Endothelial cell of umbilical vein (primary cell): ENCODE measurements at places on chromosomes 13 and 19. TPM values are rescaled to one million over a fixed set of nuclear protein-coding genes. Genes with fewer than 3 reads are reported as not detected.
A peak's percentile ranks its signal among the peaks of the same experiment; 100 is the strongest.

DNA sequence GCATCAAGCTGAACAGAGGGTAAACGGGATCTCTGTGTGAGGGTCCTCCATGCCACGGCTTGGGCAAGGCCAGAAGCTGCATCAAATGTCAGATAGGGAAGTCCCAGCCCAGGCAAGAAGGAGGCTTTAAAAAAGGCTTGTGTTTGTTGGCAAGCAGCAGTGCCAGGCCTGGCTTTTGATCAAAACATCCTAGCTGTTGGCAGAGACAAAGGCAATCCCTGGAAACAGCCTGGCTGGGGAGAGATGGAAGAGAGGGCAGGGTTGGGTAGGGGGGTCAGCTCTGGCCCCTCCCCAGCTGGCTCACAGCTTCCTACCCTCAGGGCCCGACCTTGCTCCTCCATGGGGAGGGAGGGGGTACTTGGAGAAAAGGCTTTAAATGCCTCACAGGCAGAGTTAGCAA, 61.8 kb upstream of the KCTD15 start:
- no peak overlapping the region for H3K4me3 ChIP-seq
- H3K27me3 ChIP-seq = no peaks in the 10 kb centered on the region
- no peak overlapping the region for H3K27ac ChIP-seq

DNA sequence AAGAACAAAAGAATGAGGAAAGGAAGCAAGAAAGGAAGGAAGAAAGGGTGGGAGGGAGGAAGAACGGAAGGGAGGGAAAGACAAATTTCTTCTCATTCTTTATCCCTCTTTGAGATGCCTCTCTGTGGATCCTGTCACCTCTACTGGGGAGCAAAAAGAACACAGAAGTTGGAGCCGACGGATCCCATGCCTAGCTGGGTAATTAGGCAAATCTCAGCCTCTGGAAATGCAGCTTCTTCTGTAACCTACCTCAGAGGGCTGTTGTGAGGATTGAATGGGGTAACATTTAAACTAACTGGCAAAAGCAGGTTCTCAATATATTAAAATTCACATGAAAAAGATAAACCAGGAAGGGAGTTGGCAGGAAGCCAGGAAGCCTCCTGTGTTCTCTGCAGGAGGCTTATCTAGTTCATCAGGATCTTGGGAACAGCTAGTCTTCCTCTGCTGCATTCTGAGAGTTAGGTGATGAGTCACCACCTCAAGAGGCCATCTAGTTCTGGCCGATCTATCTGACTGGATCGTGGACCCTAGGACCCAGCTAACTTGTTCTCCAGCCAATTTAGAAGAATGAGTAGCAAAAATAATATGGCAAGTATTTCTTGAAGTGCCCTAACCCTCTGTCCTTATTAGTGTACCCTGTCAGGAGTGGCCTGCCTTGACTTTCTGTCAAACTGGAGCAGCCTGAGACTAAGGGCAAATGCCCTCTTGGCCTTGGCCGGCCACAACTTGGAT, 15.2 kb upstream of the CPB2 start:
- no peak overlapping the region for H3K4me3 ChIP-seq
- peak; percentile 73 for DNase-seq
- H3K27ac ChIP-seq = peak overlapping the region; percentile 6
- no peaks in the 10 kb centered on the region for H3K36me3 ChIP-seq
- peaks cover 26% of the 10 kb centered on the region for H3K4me1 ChIP-seq

GRCh38 chr13:95533545-95534160, 18.9 kb upstream of the CLDN10 start:
- H3K36me3 ChIP-seq = no peaks in the 10 kb centered on the region
- no peak overlapping the region for H3K4me3 ChIP-seq
- no peaks in the 10 kb centered on the region for H3K27me3 ChIP-seq
- no peak overlapping the region for H3K27ac ChIP-seq
- DNase-seq = peak; percentile 57

GRCh38 chr13:36673838-36674326, at the start of gene SERTM1:
Gene SERTM1, plus strand, starts transcription at chr13:36674020. Its CDS starts 21,059 bp downstream, at chr13:36695079.
- peaks cover 8% of the 10 kb centered on the region for H3K4me1 ChIP-seq
- peaks cover 52% of the 10 kb centered on the region for H3K27me3 ChIP-seq
- peak; percentile 16 for DNase-seq
- no peaks in the 10 kb centered on the region for H3K36me3 ChIP-seq
- no peak within 1 kb of the TSS for H3K27ac ChIP-seq

DNA sequence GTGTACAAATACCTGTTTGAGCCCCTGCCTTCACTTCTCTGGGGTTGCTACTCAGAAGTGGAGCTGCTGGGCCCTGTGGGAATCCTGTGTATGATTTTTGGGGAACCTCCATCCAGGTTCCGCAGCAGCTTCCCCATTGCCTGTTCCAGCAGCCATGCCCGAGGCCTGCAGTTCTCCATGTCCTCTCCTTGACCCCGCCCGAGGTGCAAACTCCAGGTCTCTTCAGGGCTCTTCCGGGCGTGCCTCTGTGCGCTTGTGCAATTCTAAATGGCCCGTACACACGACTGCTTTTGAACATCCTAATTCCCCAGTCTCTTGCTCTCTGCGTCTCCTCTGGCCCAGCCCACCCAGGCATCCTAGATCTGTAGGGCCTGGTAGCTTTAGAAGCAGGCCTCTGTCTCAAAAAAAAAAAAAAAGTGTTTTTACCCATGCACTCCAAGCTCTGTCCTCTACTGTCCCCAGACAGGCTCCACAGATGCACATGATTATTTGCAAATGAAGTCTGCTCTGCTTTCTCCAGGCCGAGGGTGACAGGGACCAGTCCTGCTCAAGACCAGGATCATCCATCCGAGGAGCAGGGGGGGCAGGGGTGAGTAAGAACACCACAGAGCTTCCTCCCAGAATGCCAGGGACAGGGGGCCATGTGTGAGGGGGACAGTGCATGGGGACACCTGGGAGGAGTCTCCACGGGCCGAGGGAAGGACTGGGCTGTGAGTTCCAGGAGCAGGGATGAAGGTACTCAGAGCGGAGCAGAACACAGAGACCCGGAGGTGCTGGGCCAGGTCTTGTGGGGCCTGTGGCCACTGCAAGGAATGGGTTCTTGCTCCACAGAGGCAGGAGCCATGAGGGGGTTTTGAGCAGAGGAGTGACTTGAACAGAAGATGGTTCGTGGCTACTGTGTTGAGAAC, 51.7 kb downstream of the SLC7A9 start:
- H3K4me1 ChIP-seq = no peaks in the 10 kb centered on the region
- no peak overlapping the region for H3K27ac ChIP-seq
- no peak overlapping the region for H3K4me3 ChIP-seq
- no peaks in the 10 kb centered on the region for H3K36me3 ChIP-seq
- H3K27me3 ChIP-seq = no peaks in the 10 kb centered on the region

- H3K27me3 ChIP-seq = no peaks in the 10 kb centered on the region
- DNase-seq = no peak
- H3K36me3 ChIP-seq = no peaks in the 10 kb centered on the region
- no peaks in the 10 kb centered on the region for H3K4me1 ChIP-seq
- H3K27ac ChIP-seq = no peak overlapping the region
Measured at GRCh38 chr13:59658027-59658737, 505.5 kb downstream of the DIAPH3 start.

GRCh38 chr19:29302002-29302928, 89.3 kb upstream of the UQCRFS1 start:
- DNase-seq = no peak
- H3K36me3 ChIP-seq = no peaks in the 10 kb centered on the region
- H3K27ac ChIP-seq = no peak overlapping the region
- H3K4me3 ChIP-seq = no peak overlapping the region
- no peaks in the 10 kb centered on the region for H3K4me1 ChIP-seq

GRCh38 chr13:35630551-35631275, 154.2 kb upstream of the MAB21L1 start:
- peak; percentile 13 for DNase-seq
- no peak overlapping the region for H3K27ac ChIP-seq
- H3K4me1 ChIP-seq = peaks cover 11% of the 10 kb centered on the region
- H3K4me3 ChIP-seq = no peak overlapping the region
- H3K36me3 ChIP-seq = no peaks in the 10 kb centered on the region

DNA sequence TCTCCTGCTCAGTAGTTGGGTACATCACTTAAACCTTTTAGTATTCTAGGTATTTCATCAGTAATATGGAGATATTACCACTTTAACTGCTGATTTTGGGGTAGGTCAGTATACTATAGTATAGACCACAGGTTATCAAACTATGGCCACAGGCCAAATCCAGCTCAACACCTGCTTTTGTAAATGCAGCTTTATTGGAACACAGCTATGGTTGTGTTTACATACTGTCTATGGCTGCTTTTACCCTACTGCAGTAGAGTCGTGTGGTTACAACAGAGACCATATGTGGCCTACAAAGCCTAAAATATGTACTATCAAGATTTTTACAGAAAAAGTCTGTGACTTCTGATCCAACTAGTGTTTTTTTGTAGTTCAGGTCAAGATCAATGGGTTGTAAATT, 10.3 kb downstream of the COG6 start:
- no peaks in the 10 kb centered on the region for H3K27me3 ChIP-seq
- H3K4me1 ChIP-seq = no peaks in the 10 kb centered on the region
- no peak overlapping the region for H3K27ac ChIP-seq
- no peaks in the 10 kb centered on the region for H3K36me3 ChIP-seq

DNA sequence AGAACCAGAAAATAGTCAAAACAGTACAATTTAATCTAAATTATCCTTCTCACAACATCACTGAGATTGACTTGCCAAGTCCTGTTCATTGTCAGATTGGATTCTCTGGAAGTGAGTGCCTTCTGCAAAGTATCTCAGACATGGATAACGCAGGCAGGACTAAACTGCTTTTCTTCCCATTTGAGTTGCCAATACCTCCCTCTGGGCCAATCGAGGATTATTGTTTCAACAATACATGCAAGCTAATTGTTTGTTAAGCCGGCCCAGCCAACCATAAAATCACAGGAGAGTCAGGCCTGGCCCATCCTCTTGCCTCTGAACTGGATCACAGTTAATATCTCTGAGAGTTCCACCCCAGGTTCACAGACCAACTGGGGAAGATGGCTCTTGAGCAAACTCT, 240.0 kb downstream of the ENOX1 start:
- H3K36me3 ChIP-seq = no peaks in the 10 kb centered on the region
- no peak overlapping the region for H3K4me3 ChIP-seq
- DNase-seq = no peak
- H3K27me3 ChIP-seq = no peaks in the 10 kb centered on the region

- DNase-seq = no peak
- H3K4me3 ChIP-seq = no peak overlapping the region
- peaks cover 9% of the 10 kb centered on the region for H3K4me1 ChIP-seq
Measured at GRCh38 chr13:49216334-49216733, 3.8 kb upstream of the MLNR start.

DNA sequence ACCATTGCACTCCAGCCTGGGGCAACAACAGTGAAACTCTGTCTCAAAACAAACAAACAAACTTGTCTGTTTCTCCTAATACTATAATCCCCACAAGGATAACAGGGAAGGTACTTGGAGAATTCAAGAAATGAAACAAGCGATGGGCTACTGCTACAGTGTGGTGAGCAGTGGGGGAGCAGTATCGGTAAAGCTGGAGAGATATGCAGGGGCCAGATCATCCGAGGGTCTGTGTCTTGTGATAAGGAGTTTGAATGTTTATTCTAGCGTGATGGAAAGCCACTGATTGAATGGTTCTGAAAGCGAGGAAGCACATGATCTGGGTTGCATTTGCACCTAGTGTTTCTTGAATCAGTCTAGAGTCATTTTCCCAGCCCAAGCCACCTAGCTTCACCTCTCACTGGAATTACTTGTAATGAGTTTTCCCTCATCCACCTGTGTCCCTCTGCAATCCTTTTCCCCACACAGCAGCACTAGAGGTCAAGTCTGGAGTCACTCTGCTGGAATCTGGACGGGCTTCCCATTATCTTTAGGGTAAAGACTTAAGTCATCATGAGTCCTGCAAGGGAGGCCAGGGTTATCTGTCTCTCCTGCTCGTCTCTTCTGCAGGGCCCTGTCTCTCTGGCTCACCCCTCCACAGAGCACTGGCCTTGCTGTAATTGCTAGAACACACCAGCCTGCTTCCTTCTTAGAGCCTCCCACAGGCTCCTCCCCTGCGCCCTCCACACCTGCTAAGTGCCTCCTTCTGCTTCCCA, 162.3 kb downstream of the KLF5 start:
- H3K4me1 ChIP-seq = no peaks in the 10 kb centered on the region
- H3K36me3 ChIP-seq = no peaks in the 10 kb centered on the region
- H3K4me3 ChIP-seq = no peak overlapping the region
- H3K27me3 ChIP-seq = no peaks in the 10 kb centered on the region

DNA sequence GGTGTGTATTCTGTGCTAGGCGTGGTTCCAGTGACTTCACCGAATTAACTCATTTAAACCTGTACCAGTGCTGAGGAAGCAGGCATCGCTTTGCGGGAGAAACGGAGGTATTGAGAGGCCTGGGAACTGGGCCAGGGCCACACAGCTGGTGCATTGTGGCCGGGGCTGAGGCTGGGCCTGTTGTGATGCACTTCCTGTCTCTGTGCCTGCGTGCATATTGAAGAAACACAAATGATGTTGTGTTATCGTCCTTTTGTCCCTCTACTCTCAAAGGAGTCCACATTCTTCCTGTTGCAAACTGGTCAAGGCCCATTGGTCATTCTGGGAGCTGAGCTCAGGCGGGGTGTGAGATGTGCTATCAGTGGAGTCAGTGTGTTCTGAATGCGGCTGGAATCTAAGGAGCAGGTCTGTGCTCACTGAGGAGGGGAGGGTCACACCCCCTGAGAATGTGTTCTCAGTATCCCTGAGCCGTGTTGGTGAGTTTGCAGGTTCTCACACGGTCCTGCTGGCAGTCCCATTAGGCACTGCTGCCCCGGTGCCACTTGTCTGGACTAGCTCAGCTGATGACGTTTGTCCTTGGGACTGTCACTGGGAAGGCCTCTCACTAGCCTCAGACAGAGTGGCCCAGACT, 62.1 kb downstream of the ARHGEF7 start:
- DNase-seq = peak; percentile 95
- peaks cover 25% of the 10 kb centered on the region for H3K4me1 ChIP-seq
- H3K27ac ChIP-seq = peak overlapping the region; percentile 98
- H3K4me3 ChIP-seq = no peak overlapping the region
- no peaks in the 10 kb centered on the region for H3K27me3 ChIP-seq

GRCh38 chr13:51518827-51519226, 65.4 kb upstream of the WDFY2 start:
- H3K4me3 ChIP-seq = no peak overlapping the region
- no peak for DNase-seq
- H3K36me3 ChIP-seq = no peaks in the 10 kb centered on the region
- no peaks in the 10 kb centered on the region for H3K4me1 ChIP-seq
- H3K27me3 ChIP-seq = no peaks in the 10 kb centered on the region

- no peaks in the 10 kb centered on the region for H3K27me3 ChIP-seq
- peaks cover 2% of the 10 kb centered on the region for H3K36me3 ChIP-seq
- H3K4me3 ChIP-seq = no peak overlapping the region
- no peak for DNase-seq
- no peaks in the 10 kb centered on the region for H3K4me1 ChIP-seq
Measured at GRCh38 chr19:11064831-11065303, 24.4 kb upstream of the LDLR start.

GRCh38 chr19:15871570-15871969, 26.3 kb downstream of the CYP4F2 start:
- no peaks in the 10 kb centered on the region for H3K36me3 ChIP-seq
- no peak overlapping the region for H3K27ac ChIP-seq
- DNase-seq = no peak
- H3K27me3 ChIP-seq = no peaks in the 10 kb centered on the region
- H3K4me3 ChIP-seq = no peak overlapping the region

Gene GRIK5
- polyA plus RNA-seq = 0.80 and 1.0 TPM in 2 replicates

Gene PEAK3
- polyA plus RNA-seq = 0.03 TPM in 1 of 2 replicates, not detected in the other

Gene OR2Z1
- not detected in 2 replicates for polyA plus RNA-seq

Gene FAM216B
- polyA plus RNA-seq = not detected in 2 replicates

Gene CEBPA
- polyA plus RNA-seq = 0.05 and 0.06 TPM in 2 replicates
